ENCODE measurements at places on chromosomes 2 and 18.

GRCh38 chr2:197281421-197281820 lies 29.2 kb downstream of the ANKRD44 start:
- no peak for DNase-seq

DNA sequence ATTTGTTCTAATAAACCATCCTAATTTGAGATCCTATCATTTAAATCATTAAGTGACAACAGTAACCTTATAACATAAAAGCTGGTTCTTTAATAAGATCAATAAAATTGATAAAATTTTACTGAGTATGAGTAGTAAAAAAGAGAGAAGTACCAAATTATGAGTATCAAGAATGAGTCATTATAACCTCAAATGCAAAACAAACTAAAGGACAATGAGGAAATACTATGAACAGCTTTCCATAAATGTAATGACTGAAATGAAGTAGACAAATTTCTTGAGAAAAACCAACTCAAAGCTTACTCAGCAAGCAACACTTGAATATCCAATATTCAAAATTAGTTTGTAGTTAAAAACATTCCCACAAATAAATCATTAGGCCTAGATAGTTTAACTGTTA lies 433.0 kb downstream of the ZEB2 start:
- DNase-seq: no peak

DNA sequence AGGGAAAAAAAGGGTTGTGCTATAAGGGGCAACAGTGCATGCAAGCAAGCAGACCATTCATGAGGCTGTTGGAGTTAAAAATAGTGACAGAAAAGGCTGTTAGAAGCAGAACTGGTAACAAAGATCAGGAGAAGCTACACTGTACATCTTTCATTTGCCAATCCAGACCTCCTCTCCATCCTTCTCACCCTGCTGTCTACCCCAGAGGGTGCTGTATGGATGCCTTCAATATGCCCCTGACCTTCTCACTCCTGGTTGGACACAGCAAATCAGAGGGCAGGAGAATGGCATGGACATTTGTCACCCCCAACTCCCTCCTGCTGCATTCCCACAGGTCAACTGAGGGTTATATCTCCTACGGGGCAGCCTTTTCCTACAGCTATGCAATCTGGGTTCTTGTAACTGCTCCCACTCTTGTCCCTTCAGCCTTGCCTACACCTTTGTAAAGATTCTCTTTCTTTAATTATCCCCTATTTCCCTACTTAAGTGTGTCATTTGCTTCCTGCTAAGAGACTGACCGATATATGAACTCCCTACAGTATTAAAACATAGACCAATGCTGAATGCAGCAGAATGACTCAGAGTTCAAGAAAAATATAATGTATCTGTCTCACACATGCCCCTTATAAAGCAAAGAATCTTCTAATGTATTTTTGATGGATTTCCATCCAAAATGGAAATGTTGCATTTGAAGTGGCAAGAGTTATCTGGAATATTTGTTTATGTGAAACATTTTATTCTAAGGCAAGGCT lies 169.2 kb upstream of the NCKAP5 start:
- no peak for DNase-seq

DNA sequence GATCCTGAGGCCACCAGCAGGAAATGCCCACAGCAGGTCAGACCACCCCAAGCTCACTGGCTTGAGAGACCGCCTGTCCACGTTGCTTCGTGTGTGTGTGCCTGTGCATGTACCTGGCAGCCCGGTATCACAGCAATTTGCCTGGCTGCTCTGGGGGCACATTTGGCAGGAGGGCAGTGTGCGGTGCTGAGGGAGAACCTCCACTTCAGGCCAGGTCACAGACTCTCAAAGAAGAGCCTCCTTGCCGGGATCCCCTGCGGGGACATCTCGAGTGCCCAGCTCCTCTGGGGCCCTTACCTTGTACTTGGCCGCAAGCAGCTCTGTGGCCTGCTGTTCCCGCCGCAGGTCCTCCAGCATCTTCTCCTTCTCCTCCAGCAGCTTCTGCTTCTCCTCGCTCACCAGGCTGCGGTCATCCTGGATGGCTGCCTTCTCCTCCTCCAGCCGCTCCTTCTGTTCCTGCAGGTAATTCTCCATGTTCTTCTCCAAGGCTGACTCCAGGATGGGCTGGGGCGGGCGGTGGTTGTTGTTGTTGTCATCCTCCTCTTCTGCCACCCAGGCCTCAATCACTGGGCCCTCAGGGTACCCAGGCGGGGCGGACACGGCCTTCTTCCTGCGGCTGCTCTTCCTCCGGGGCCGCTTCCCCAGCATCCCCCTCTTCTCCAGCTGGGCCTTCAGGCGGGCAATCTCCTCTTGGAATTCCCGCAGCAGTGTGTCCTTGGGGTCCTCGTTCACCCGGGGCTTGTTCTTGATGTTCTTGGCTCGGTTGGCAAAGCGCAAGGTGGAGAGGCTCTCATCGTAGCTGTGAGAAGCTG lies 2.0 kb downstream of the KIF3C start:
- no peak for DNase-seq

DNA sequence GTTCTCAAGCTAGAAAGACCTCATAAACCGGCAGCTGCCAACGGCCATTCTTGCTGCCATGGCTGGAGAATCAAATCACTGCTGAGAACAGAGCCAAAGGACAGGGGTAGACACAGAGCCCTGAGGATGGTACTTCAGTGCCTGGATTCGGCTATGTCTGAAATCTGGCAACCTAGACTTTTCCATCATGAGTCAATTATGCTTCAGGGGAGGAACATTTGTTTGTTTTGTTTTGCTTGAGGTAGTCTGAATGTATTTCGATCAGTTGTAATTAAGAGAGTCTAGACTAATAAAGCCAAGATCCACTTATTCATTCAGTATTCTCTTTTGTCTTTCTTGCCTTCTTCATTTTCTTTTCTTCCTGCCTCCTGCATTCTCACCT lies 122.8 kb upstream of the SH3BP4 start:
- no peak for DNase-seq

Data from activated T-helper 1 cell treated with Interleukin-2 at 50 U/mL for 16 hours (primary cell).